ENCODE measurements at places on chromosomes 7 and 10.

- no peak for DNase-seq
Measured at GRCh38 chr10:61970182-61971002, 68.9 kb downstream of the ARID5B start.

- DNase-seq = peak; percentile 92
Measured at GRCh38 chr10:101779544-101780186, 3.6 kb downstream of the NPM3 start.

DNA sequence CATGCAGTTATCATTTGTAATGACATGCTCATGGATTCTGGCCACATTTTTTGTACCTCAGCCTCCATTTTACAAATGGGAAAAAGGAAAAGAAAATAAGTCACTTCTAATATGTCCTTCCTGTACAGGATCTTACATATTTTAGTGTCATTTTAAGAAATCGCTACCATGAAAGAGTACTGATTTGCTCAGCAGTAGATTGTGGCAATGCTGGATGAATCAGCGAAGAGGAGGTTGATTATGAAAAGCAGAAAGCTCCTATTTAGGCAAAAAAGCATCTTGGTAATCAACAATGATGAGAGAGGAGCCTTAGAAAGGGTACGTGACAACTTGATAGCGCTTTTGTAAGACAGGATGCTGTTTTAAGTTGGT, 522.9 kb downstream of the PARD3 start:
- no peak for DNase-seq

DNA sequence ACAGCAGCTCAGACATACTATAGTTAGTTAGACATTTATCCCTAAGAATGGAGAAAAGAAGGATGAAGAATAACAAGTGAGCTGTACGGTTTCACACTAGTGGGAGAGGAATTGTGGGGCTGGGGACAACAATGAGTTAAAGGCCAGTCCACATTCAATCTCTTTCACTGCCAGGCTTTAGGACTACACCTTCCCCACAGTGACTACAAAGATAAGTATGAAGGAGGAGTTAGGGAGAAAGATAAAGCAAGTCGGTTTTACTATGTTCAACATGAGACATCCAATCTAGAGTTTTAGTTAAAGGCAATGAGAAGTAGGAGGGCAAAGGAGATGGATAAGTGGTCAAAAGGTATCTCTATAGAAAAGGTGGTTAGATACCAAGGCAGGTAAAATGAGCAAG, 16.3 kb downstream of the ARHGAP12 start:
- no peak for DNase-seq

- DNase-seq = no peak
Measured at GRCh38 chr10:3099291-3100092, 32.1 kb downstream of the PFKP start.

DNA sequence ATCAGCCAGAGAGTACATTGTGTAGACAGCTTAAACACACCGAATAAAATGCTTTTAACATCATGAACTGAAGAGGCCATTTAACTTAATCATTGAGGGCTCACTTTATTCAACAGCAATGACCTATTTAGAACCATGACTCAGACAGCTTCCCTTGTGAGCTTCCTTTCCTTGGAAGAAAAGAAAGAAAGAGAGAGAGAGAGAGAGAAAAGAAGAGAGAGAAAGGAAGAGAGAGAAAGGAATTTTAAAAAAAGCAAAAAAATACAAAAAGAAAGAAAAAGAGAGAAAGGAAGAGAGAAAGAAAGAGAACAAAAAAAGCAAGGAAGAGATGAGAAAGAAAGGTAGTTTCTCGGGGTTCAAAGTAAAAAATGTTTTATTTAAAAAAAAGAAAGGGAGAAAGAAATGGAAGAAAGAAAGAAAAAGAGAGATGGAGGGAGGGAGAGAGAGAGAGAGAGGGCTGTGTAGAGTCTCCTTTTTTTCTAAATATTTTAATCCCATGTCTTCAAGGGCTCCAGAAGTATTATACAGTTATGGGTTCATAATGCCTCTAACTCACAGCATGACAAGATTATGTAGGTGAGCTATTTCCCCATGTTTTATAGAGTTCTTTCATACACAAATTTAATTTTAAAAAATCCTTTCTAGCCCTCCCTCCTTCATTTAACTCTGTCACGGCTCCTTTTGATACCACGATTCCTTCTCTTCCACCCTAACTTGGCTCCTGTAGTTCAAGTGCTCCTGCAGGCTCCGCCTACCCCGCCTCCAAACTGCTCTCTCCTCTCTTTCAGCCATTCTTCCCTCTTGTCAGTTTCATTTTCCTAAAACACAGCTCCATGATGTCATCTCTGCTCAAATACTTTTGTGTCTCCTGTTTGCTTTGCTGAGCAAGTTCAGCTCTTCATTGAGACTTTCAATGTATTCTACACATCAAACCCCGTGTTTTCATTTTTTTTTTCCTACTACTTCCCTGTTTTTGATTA, 85.5 kb downstream of the PRTFDC1 start:
- DNase-seq = no peak
